ENCODE measurements at places on chromosomes 2 and 18.
A peak's percentile ranks its signal among the peaks of the same experiment; 100 is the strongest.

GRCh38 chr2:79622508-79622907 is 109.7 kb downstream of the CTNNA2 start:
- H3K27ac ChIP-seq, result no peak overlapping the region
- no peaks in the 10 kb centered on the region for H3K36me3 ChIP-seq
- peaks cover 12% of the 10 kb centered on the region for H3K4me1 ChIP-seq

DNA sequence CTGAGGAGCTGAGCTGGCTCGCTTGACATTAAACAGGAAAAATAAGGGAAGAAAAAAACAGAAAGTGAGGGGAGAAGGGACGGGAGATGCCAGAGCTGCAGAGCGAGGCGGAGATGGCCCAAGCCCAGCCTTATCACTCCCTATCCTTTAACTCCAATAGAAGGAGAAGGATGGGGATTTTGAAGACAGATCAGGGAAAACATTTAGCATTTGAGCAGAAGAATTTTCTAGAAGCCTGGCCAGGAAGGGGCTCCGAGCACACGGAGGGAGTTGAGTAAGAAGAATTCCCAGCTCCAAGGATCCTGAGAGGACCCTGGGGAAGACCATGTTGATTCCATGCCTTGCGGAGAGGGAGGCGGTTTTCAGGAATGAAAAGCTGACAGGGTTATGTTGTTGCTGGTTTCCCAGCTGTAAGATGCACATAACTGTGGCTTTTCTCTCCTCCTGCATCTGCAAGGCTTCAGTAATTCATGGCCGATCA is 35.6 kb downstream of the TWIST2 start:
- no peaks in the 10 kb centered on the region for H3K4me1 ChIP-seq
- no peak overlapping the region for H3K4me3 ChIP-seq
- H3K27me3 ChIP-seq, result no peaks in the 10 kb centered on the region
- H3K27ac ChIP-seq, result no peak overlapping the region
- no peaks in the 10 kb centered on the region for H3K36me3 ChIP-seq
- DNase-seq, result no peak

- no peaks in the 10 kb centered on the region for H3K27me3 ChIP-seq
- H3K4me1 ChIP-seq, result no peaks in the 10 kb centered on the region
- H3K36me3 ChIP-seq, result no peaks in the 10 kb centered on the region
- no peak overlapping the region for H3K27ac ChIP-seq
Observed at GRCh38 chr2:6780765-6781274, 84.9 kb downstream of the CMPK2 start.

GRCh38 chr2:8259106-8259840 is 422.6 kb upstream of the ID2 start:
- no peak overlapping the region for H3K27ac ChIP-seq
- H3K4me3 ChIP-seq, result no peak overlapping the region
- no peaks in the 10 kb centered on the region for H3K36me3 ChIP-seq
- peaks cover 2% of the 10 kb centered on the region for H3K4me1 ChIP-seq

GRCh38 chr2:20624884-20625485 is 25.9 kb downstream of the HS1BP3 start:
- no peak overlapping the region for H3K4me3 ChIP-seq
- H3K27ac ChIP-seq, result no peak overlapping the region
- H3K4me1 ChIP-seq, result peaks cover 10% of the 10 kb centered on the region
- DNase-seq, result no peak

DNA sequence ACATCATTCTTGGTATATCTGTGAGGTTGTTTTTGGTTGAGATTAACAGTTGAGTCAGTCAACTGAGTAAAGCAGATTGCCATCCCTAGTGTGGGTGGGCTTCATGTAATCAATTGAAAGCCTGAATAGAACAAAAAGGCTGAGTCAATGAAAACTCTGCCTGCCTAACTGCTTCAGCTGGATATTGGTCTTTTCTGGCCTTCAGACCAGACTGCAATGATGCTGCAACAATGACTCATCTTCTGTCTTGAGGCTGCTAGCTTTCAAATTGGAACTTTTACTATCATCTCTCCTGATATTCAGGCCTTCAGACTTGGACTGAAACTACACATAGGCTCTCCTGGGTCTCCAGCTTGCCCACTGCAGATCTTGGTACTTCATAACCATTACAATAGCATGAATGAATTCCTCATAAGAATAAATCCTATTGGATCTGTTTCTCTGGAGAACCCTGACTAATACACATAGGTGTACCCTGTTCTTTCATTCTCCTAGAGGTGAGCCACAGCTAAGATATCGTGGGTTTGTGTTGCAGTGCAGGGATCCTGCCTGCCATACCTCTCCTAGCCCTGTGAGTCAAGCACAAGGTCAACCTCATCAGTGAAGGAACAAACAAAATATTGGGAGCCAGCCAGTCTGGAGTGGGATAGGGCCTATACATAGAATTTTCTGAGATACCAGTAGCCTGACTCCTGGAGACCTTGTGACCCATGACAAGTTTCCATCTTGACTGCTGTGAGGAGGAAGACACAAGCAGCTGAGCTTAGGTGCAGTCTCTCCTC is 473.8 kb downstream of the DCC start:
- no peak overlapping the region for H3K27ac ChIP-seq
- DNase-seq, result no peak
- no peak overlapping the region for H3K4me3 ChIP-seq

DNA sequence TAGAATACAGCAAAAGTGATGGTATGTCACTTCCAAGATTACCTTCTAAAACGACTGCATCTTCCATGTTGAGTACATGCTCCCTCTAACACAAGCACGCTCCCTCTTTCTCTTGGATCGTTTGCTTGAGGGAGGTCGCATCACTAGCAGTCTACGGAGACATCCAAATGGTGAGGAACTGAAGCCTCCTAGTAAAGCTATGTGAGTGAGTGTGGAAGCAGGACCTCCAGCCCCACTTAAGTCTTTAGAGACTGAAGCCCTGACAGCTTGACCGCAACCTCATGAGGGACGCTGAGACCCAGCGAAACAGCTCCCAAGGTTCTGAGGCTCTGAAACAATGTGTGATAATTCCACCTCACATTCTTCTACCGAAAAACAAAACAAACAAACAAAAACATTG is 486.7 kb upstream of the GCFC2 start:
- no peaks in the 10 kb centered on the region for H3K36me3 ChIP-seq
- H3K27me3 ChIP-seq, result no peaks in the 10 kb centered on the region
- no peak overlapping the region for H3K27ac ChIP-seq
- no peak overlapping the region for H3K4me3 ChIP-seq

DNA sequence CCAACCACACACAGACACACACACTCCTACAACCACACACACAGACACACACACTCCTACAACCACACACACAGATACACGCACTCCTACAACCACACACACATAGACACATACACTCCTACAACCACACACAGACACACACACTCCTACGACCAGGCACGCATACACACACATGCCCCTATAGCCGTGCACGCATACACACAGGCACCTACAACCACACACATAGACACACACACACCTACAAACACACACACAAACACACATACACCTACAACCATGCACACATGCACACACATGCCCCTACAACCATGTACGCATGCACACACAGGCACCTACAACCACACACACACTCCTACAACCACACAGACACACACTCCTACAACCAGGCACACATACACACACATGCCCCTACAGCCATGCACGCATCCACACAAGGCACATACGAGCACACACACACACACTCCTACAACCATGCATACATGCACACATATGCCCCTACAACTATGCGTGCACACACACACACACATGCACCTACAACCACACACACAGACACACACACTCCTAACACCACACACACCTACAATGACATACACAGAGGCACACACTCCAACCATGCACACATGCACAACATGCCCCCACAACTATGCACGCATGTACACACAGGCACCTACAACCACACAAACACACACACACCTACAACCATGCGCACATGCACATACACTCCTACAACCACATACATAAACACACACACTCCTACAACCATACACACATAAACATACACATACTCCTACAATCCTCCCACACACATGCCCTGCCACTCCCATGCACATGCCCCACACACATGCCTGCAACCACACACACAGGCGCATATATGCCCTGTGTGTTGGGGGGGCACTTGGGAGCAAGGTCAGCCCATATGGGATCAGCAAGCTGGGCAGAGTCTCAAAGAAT is 19.1 kb upstream of the TEX51 start:
- H3K36me3 ChIP-seq, result no peaks in the 10 kb centered on the region
- DNase-seq, result no peak
- no peaks in the 10 kb centered on the region for H3K4me1 ChIP-seq

DNA sequence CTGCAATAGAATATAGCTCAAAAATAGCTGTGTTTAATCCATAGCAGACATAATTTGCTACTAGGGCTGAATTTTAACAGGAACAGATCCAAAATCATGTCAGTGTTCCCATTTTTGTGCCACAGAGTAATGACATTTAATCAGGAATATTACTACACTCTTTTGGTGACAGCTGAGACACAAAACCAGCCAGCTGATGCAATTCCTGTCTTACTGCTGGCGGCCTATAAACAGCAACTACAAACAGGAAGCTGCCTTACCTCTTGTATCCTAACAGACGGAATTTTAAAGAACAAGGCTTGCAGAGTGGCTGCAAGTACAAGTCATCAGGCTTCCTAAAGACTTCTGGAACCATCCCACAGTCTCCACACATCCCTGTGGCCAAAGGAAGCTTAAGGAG is 218.1 kb downstream of the ZNF521 start:
- no peaks in the 10 kb centered on the region for H3K36me3 ChIP-seq
- H3K4me3 ChIP-seq, result no peak overlapping the region
- DNase-seq, result no peak

DNA sequence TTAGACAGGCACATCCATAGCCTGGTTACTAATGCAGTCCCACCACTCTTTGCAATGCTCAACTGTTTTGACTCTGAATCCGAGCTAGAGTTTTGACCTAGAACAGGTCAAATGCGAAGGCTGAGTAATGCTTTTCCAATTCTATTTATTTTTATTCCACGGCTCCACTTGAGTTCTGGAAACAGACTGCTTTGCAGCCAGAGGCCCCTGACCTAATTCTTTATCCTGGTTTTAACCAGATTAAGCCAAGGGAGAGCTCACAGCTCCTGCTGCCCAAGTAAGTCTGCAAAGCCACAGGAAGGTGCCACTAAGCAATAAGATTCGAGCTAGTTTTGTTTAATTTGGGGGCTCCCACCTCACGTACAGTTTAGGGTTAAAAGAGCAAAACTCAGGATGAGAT is 51.4 kb downstream of the MREG start:
- no peak for DNase-seq
- no peaks in the 10 kb centered on the region for H3K36me3 ChIP-seq
- H3K4me1 ChIP-seq, result peaks cover 9% of the 10 kb centered on the region

GRCh38 chr2:29920130-29920577 is 1.2 kb downstream of the ALK start:
- H3K36me3 ChIP-seq, result no peaks in the 10 kb centered on the region
- peak overlapping the region; percentile 32 for H3K4me3 ChIP-seq
- H3K4me1 ChIP-seq, result peaks cover 12% of the 10 kb centered on the region
- H3K27me3 ChIP-seq, result peaks cover 62% of the 10 kb centered on the region

DNA sequence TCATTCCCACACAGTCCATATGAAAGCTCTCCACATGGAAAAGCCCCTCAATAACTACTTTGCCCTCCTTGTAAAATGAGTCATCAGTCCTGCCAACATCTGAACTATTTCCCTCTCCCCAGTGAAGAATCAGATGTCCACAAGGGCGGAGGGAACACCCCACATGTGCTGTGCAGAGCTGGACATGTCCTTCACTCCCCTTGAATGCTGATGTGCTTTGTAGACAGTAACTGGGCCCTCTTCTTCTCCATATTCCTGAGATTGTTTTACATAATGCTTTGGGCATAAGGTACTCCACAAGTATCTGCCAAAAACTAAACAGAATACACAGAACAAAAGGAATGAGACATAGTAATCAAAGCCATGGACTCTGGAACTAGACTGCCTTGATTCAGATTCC is 879.4 kb downstream of the BCL11A start:
- no peaks in the 10 kb centered on the region for H3K27me3 ChIP-seq
- H3K4me1 ChIP-seq, result no peaks in the 10 kb centered on the region
- no peak overlapping the region for H3K27ac ChIP-seq
- no peak for DNase-seq
- H3K4me3 ChIP-seq, result no peak overlapping the region

DNA sequence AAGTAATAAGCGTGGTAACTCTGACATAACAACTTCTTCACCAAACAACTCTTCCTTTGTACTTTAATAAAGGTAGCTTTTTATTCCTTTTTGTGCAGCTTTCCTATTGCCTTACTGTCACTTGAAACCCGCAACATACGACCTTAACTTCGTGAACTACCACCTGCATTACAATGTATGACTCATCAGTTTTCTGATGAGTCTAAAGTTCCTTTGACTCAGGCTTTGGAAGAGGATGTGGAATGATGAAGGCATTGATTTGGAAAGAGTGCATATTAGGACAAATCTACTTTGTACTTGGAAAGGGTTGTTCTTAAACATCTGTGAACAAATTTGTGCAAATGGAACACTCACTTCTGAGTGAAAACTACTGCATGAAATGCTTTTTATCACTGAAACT is 1012.1 kb downstream of the TMEM182 start:
- H3K27me3 ChIP-seq, result no peaks in the 10 kb centered on the region
- no peak for DNase-seq
- H3K4me1 ChIP-seq, result no peaks in the 10 kb centered on the region
- H3K27ac ChIP-seq, result no peak overlapping the region

- H3K36me3 ChIP-seq, result no peaks in the 10 kb centered on the region
- peaks cover 3% of the 10 kb centered on the region for H3K27me3 ChIP-seq
- no peak for DNase-seq
- no peak overlapping the region for H3K4me3 ChIP-seq
- no peaks in the 10 kb centered on the region for H3K4me1 ChIP-seq
- H3K27ac ChIP-seq, result no peak overlapping the region
Observed at GRCh38 chr2:217521820-217522219, 481.0 kb downstream of the TNS1 start.

DNA sequence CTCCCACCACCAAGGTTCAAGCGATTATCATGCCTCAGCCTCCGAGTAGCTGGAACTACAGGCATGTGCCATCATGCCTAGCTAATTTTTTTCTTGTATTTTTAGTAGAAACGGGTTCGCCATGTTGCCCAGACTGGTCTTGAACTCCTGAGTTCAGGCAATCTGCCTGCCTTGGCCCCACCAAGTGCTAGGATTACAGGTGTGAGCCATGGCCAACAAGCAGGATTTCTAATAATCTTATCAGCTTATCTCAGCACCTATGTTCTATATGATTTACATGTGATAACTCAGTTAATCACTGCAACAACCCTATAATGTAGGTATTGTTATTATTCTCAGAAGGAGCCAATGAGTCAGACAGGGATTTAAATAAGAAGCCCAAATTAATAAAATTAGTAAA is 80.3 kb downstream of the GORASP2 start:
- no peak for DNase-seq
- no peaks in the 10 kb centered on the region for H3K27me3 ChIP-seq
- H3K4me1 ChIP-seq, result peaks cover 10% of the 10 kb centered on the region
